ENCODE measurements at places on chromosomes 2 and 18. TPM values are rescaled to one million over a fixed set of nuclear protein-coding genes. Genes with fewer than 3 reads are reported as not detected.

Gene CPS1
- 7.8 TPM for total RNA-seq

Gene UCN
- total RNA-seq, result 2.6 TPM

Gene SLC40A1
- total RNA-seq, result 153 TPM

Gene POTEI
- not detected for total RNA-seq

Gene UGT1A7
- not detected for total RNA-seq

Gene ACVR1C
- total RNA-seq, result 1.3 TPM

Gene HNMT
- total RNA-seq, result 53.0 TPM

Gene ERCC3
- 31.0 TPM for total RNA-seq

Gene MYO7B
- total RNA-seq, result 2.4 TPM

Gene DYNAP
- total RNA-seq, result not detected

Gene DPYSL5
- not detected for total RNA-seq

Gene CDCA7
- total RNA-seq, result 5.4 TPM

Gene IL18RAP
- total RNA-seq, result 15.2 TPM

Gene ANKRD30BL
- total RNA-seq, result not detected

Gene MEIS1
- total RNA-seq, result 54.3 TPM

Gene GCC2
- 40.5 TPM for total RNA-seq

Gene CFAP53
- 0.20 TPM for total RNA-seq

Gene ACOXL
- total RNA-seq, result 30.3 TPM

Gene REV1
- 43.7 TPM for total RNA-seq

Gene SNTG2
- total RNA-seq, result 0.50 TPM

Gene DSG1
- total RNA-seq, result not detected

Gene GKN2
- total RNA-seq, result 130 TPM

Gene CPLX4
- total RNA-seq, result not detected

Gene HOXD13
- total RNA-seq, result not detected

Gene NDC80
- total RNA-seq, result 7.3 TPM

Gene FSHR
- total RNA-seq, result not detected

Gene WNT10A
- 0.47 TPM for total RNA-seq

Gene SP140
- 3.2 TPM for total RNA-seq

Gene TNFAIP6
- total RNA-seq, result 14.8 TPM

Gene ETAA1
- total RNA-seq, result 11.8 TPM

Gene FAM228A
- total RNA-seq, result 0.41 TPM

Gene G6PC2
- not detected for total RNA-seq

Gene NBAS
- 45.7 TPM for total RNA-seq

Gene MAIP1
- 14.7 TPM for total RNA-seq

Gene ACMSD
- total RNA-seq, result not detected

Gene C2orf81
- 2.8 TPM for total RNA-seq

Gene FLACC1
- total RNA-seq, result 2.0 TPM

Gene NTSR2
- not detected for total RNA-seq

Gene GATA6
- total RNA-seq, result 20.6 TPM

Gene CRYGD
- not detected for total RNA-seq

Gene PTPRN
- total RNA-seq, result not detected

Gene TCF7L1
- 16.4 TPM for total RNA-seq

Gene SIX3
- total RNA-seq, result not detected

Gene FOXD4L1
- 0.71 TPM for total RNA-seq

Gene CMPK2
- total RNA-seq, result 20.2 TPM

Gene DSG3
- not detected for total RNA-seq

Gene IL37
- total RNA-seq, result 1.1 TPM

Gene GAREM2
- total RNA-seq, result 4.5 TPM

Gene C2orf78
- total RNA-seq, result not detected

Gene ZC3H6
- total RNA-seq, result 8.7 TPM

Gene LIMS2
- 50.5 TPM for total RNA-seq

Gene LYPD1
- 2.5 TPM for total RNA-seq

All from left lung (tissue), 14 donors.